ENCODE measurements at places on chromosomes 3 and 15.

GRCh38 chr3:181521831-181522230 lies 189.9 kb upstream of the SOX2 start:
- no peak overlapping the region for H3K4me3 ChIP-seq
- no peaks in the 10 kb centered on the region for H3K36me3 ChIP-seq
- no peaks in the 10 kb centered on the region for H3K4me1 ChIP-seq
- H3K27me3 ChIP-seq, result no peaks in the 10 kb centered on the region
- H3K27ac ChIP-seq, result no peak overlapping the region

DNA sequence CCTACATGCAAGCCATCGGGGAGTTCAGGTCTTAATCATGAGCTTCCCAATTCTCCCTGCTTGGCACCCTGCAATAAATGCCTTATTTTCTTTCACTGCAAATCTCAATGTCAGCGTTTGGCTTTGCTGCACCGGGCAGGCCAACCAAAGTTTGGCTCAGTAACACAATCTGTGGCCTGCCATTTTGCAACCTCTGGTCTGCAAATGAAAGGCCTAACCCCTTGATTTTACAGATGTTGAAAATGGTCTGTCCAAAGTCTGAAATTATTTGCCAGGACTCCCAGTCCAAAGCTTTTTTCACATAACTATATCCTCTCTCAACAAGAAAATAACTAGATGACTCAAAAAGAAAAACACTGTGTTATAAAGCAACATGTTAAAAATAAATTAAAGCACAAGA lies 34.0 kb upstream of the LEKR1 start:
- no peak overlapping the region for H3K27ac ChIP-seq
- H3K36me3 ChIP-seq, result no peaks in the 10 kb centered on the region
- H3K4me3 ChIP-seq, result no peak overlapping the region
- H3K27me3 ChIP-seq, result no peaks in the 10 kb centered on the region

GRCh38 chr3:31178467-31178866 lies 284.0 kb upstream of the GADL1 start:
- DNase-seq, result no peak
- H3K27ac ChIP-seq, result no peak overlapping the region
- H3K36me3 ChIP-seq, result no peaks in the 10 kb centered on the region

GRCh38 chr3:188362405-188362831 lies 208.5 kb downstream of the LPP start:
- H3K36me3 ChIP-seq, result no peaks in the 10 kb centered on the region
- no peak for DNase-seq
- H3K4me1 ChIP-seq, result peaks cover 36% of the 10 kb centered on the region
- no peak overlapping the region for H3K27ac ChIP-seq
- H3K27me3 ChIP-seq, result no peaks in the 10 kb centered on the region

DNA sequence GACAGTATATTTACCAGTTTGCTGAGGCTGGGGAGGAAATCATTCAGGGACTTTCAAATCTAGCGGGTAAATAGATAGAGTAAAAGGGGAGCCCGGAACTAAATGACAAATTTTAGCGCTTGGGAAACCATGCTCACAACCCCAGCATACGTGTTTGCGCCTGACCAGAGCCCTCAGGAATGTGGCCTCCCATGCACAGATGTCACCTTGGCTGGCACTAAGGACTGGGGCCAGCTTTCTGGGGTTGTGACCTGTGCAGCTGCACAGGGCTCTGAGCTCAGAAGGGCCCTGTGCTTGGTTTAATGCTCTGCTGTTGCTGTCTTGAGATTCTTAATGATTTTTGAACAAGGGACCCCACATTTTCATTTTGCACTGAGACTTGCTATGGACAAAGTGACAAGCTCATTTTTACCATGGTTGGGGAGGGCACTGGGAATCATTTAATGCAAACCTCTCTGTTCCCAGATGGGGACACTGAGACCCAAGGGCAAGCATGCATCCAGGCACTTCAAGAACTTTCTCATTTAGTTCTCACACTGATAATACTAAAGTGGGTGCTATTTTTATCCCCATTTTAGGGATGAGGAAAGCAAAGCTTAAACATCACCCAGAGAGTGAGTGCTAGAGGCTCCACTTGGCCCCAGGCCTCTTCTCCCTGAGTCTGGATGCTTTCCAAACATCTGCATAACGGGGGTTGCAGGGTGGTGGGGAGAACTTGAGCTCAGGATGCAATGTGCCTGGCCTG lies 44.1 kb upstream of the FAM107A start:
- H3K4me1 ChIP-seq, result no peaks in the 10 kb centered on the region
- no peak overlapping the region for H3K4me3 ChIP-seq
- no peak overlapping the region for H3K27ac ChIP-seq
- H3K36me3 ChIP-seq, result no peaks in the 10 kb centered on the region

GRCh38 chr3:32522682-32523081 lies 20.0 kb upstream of the CMTM6 start:
- no peak overlapping the region for H3K27ac ChIP-seq
- H3K36me3 ChIP-seq, result peaks cover 19% of the 10 kb centered on the region
- no peak overlapping the region for H3K4me3 ChIP-seq
- no peak for DNase-seq

GRCh38 chr15:69463182-69463756 lies 10.7 kb downstream of the RPLP1 start:
- peaks cover 16% of the 10 kb centered on the region for H3K4me1 ChIP-seq
- H3K4me3 ChIP-seq, result peak overlapping the region; percentile 74
- H3K36me3 ChIP-seq, result no peaks in the 10 kb centered on the region
- peak overlapping the region; percentile 84 for H3K27ac ChIP-seq

- no peak overlapping the region for H3K27ac ChIP-seq
- no peak for DNase-seq
- no peaks in the 10 kb centered on the region for H3K4me1 ChIP-seq
- H3K27me3 ChIP-seq, result no peaks in the 10 kb centered on the region
- no peak overlapping the region for H3K4me3 ChIP-seq
These were observed 53.9 kb upstream of the NPAP1 start for GRCh38 chr15:24621630-24622215.

DNA sequence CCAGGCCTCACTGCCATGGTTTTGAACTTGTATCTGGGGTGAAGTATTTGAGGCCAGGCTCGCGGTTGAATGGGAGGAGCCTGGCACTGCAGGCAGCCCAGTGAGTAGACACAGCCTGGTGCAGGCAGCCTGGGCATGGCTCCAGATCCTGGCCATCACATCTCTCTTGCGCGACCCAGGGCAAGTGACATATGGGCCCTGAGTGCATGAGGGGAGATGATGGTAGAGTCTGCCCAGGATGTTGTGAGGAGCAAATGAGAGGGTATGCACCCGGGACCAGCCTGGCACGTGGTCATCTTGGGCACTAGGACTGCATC lies 103.5 kb downstream of the TBC1D2B start:
- no peak overlapping the region for H3K4me3 ChIP-seq
- no peaks in the 10 kb centered on the region for H3K4me1 ChIP-seq
- no peaks in the 10 kb centered on the region for H3K27me3 ChIP-seq
- no peak overlapping the region for H3K27ac ChIP-seq
- no peak for DNase-seq

DNA sequence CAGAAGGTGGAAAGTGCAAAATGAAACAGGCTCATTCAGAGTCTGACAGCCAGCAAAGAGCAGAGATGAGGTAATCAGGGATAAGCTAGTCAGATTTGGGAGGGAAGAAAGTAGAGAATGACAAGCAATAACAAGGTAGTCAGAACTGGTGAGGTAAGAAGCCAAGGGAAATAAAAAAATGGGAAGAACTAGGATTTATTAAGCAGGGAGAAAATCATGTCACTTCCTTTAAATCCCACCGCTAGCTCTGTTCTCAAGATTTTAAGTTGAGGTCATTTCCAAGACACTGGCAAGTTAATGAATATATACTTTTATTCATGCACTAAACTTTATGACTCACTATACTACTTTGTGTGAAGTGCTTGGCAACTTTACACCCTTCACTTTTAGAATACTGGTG lies 1106.8 kb downstream of the IGSF11 start:
- no peaks in the 10 kb centered on the region for H3K4me1 ChIP-seq
- H3K27me3 ChIP-seq, result no peaks in the 10 kb centered on the region
- no peak overlapping the region for H3K27ac ChIP-seq
- DNase-seq, result no peak
- no peaks in the 10 kb centered on the region for H3K36me3 ChIP-seq
- H3K4me3 ChIP-seq, result no peak overlapping the region

DNA sequence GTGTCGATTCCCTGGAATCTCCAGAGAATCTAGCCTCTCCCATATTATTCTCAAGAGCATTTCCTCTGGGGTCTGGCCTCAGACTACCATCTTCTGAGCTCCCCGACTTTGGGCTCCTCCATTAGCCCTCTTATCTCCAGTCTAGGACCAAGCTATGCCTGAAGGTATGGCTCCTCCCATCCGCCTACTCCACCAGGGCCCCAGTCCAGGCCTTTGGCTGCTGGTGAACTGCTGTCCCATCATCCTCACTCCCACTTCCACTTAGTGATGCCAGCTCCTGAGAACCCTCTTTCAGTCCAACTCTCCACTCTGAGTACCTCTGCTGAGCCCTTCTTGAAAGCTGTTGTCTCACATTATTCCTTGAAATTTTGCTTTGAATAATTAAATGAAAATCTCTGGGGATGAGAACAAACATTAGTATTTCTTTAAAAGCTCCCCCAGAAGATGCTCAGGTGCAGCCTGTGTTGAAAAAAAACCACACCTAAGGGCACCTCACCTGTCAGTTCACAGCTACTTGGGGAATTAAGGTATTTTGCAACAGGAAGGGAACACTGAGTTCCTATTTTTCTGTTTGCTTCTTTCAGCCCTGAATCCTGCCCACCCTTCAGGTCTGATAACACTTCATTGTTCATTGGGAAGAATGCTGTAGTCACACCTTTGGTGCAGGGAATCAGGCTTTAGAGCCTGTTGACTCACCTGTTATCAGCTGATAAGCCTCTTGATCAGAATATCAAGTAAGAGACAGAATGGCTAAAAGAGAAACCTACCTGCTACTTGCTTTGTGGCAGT lies 9.5 kb downstream of the CLDN18 start:
- H3K4me3 ChIP-seq, result no peak overlapping the region
- H3K36me3 ChIP-seq, result peaks cover 4% of the 10 kb centered on the region
- no peak overlapping the region for H3K27ac ChIP-seq

GRCh38 chr3:187261541-187261969 lies 30.0 kb downstream of the MASP1 start:
- DNase-seq, result no peak
- no peaks in the 10 kb centered on the region for H3K36me3 ChIP-seq
- H3K4me3 ChIP-seq, result no peak overlapping the region
- H3K27me3 ChIP-seq, result no peaks in the 10 kb centered on the region

DNA sequence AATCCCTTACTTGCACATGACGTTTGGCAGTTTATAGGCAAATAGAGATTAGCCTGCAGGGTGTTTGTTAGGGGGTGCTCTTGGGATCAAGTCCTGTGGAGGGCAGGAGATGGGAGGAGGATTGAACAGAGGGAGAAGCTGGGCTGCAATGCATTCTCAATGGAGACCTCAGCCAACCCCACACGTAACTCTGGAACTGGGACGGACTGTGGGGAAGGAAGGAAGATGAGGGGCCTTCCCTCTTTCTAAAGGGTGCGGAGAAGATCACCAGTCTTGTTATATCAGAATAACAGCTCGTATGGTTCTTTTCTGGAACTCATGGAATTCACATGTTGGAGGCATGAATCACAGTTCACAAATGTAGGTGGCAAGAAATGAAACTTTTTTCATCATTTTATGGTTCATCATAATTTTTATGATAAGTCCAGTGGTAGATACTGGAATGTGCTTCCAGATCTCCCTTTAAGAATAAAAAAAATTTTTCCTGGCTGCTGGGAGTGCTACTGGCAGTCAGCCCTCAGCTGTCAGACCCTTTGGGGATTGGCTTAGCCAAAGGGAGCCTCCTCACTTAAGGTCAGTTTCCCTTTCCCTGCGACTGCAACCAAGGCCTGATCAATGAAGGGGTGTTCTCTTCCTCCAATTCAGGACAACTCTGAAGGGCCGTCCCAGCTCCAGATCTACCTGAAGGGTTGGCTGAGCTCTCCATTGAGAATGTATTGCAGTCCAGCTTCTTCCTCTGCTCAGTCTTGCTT lies 20.5 kb upstream of the LYZL4 start:
- DNase-seq, result no peak
- no peaks in the 10 kb centered on the region for H3K4me1 ChIP-seq
- H3K4me3 ChIP-seq, result no peak overlapping the region
- H3K27me3 ChIP-seq, result no peaks in the 10 kb centered on the region

- no peak for DNase-seq
- no peak overlapping the region for H3K4me3 ChIP-seq
- H3K27me3 ChIP-seq, result no peaks in the 10 kb centered on the region
These were observed 50.0 kb upstream of the VPS8 start for GRCh38 chr3:184761976-184762375.

- no peak overlapping the region for H3K27ac ChIP-seq
- DNase-seq, result no peak
- no peaks in the 10 kb centered on the region for H3K4me1 ChIP-seq
- no peak overlapping the region for H3K4me3 ChIP-seq
- H3K36me3 ChIP-seq, result no peaks in the 10 kb centered on the region
These were observed 85.1 kb upstream of the NANOGP8 start for GRCh38 chr15:35170207-35170606.

DNA sequence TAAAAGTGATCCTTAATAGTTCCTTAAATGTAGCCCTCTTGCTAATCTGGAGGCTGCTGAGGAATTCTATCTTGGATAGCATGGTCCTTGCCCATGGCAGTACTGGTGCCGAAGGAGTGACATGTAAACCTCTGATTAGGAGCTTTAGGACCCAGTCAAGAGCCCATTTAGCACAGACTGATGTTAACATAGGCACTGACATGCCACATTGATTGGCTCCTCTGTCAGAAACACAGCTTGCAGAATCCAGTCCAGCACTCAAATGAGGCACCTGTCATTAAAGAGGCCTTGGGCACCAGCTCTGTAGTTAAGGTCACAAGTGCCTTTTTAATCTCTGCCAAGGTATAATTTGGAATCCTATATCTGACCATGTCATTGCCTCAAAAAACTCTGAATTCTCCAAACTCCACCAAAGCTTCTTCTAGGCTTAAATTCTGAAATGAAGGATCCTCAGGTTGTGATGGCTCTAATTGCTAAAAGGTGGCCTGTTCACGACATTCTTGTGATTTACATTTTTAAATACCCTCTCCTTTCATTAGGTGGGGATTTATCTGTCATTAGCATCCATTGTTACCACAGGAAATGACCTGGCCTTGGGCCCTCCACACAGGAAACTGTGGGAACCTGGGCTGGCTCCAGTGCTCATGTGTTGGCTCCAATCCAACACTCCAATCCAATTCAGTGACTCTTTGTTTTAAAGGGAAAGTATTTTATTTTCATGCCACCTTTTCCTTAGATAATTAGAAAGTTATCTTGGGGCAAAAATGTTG lies 57.3 kb upstream of the RNF7 start:
- H3K27ac ChIP-seq, result no peak overlapping the region
- H3K27me3 ChIP-seq, result no peaks in the 10 kb centered on the region
- H3K36me3 ChIP-seq, result no peaks in the 10 kb centered on the region
- H3K4me1 ChIP-seq, result no peaks in the 10 kb centered on the region

GRCh38 chr3:157410945-157411344 lies 25.7 kb upstream of the PTX3 start:
- no peaks in the 10 kb centered on the region for H3K36me3 ChIP-seq
- no peak overlapping the region for H3K4me3 ChIP-seq
- DNase-seq, result no peak
- H3K4me1 ChIP-seq, result no peaks in the 10 kb centered on the region
- H3K27me3 ChIP-seq, result no peaks in the 10 kb centered on the region
